ENCODE measurements at places on chromosomes 7 and 10. TPM values are rescaled to one million over a fixed set of nuclear protein-coding genes. Genes with fewer than 3 reads are reported as not detected.
A peak's percentile ranks its signal among the peaks of the same experiment; 100 is the strongest.

SPDYE1 gene
- polyA plus RNA-seq, result not detected

TEX36 gene
- not detected for polyA plus RNA-seq

DNA sequence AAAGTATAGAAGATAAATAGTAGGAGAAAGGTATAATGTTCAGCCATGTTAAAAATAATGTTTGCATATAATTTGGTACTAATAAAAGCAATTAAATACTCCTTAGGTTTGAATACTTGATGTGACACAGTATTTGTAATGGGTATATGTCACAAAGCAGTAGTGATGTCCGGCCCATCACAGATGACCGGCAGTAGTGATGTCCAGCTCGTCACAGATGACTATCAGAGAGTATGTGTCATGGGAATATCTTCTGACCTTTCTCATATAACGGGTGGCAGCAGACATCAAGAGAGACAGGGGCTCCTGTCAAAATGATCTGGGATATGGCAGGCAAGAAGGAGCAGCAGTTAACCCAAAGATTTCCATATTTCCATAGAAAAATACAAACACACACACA is 477.4 kb upstream of the KLF6 start:
- H3K36me3 ChIP-seq, result no peaks in the 10 kb centered on the region
- no peak for DNase-seq
- H3K27ac ChIP-seq, result no peak overlapping the region

DNA sequence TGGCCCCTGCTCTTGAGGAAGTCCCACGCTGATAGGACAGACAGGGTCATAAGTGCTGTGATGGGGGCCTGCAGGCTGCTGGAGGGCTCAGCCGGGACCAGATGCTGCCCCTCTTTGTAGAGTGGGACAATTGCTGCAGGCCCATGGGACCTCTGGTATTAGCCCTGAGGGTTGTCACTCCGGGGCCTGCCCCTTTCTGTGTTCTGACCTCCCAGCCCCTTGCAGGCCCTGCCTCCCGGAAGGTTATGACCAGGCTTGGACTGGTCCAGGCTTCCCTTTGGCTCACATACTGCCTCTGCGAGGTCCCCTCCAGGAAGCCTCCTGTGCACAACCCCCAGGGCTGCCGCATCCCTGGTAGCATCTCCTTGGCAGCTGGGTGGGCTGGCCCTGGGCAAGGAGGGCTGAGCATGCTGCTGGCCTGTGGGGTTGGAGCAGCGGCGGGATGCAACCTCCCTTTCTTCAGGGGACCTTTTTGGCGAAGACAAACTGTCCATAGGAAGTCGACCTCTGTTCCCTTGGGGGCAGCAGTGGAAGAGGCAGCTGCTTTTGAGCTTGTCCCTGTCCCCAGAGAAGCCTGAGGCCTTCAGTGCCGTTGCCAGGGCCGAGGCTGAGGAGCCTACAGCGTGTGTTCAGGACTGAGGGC is 8.8 kb downstream of the LIMK1 start:
- H3K4me3 ChIP-seq, result no peak overlapping the region
- peaks cover 3% of the 10 kb centered on the region for H3K36me3 ChIP-seq
- H3K27ac ChIP-seq, result no peak overlapping the region
- H3K4me1 ChIP-seq, result no peaks in the 10 kb centered on the region

PRLHR gene
- polyA plus RNA-seq, result not detected

NRBF2 gene
- polyA plus RNA-seq, result 40.0 TPM

DNA sequence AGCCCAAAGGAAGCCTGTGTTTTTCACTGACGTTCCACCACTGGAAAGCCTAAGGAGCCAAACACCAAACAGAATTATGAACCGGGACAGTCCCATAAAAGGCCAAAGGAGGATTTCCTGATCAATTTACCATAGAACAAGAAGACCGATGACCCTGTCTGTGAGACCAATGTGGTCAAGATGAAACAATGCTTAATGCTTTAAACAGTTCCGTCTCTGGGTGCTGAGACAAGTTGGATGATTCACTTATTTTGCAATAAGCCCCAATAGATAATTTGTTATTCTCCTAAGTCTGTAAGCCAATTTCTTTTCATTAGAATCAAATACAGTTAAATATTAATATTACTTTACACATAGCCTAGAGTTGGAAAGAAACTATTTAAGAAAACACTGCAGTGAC is 134.9 kb downstream of the MICU1 start:
- no peaks in the 10 kb centered on the region for H3K4me1 ChIP-seq
- no peaks in the 10 kb centered on the region for H3K27me3 ChIP-seq
- H3K4me3 ChIP-seq, result no peak overlapping the region
- H3K36me3 ChIP-seq, result peaks cover 3% of the 10 kb centered on the region
- DNase-seq, result no peak
- H3K27ac ChIP-seq, result no peak overlapping the region

RBM28 gene
- 14.1 TPM for polyA plus RNA-seq

DNA sequence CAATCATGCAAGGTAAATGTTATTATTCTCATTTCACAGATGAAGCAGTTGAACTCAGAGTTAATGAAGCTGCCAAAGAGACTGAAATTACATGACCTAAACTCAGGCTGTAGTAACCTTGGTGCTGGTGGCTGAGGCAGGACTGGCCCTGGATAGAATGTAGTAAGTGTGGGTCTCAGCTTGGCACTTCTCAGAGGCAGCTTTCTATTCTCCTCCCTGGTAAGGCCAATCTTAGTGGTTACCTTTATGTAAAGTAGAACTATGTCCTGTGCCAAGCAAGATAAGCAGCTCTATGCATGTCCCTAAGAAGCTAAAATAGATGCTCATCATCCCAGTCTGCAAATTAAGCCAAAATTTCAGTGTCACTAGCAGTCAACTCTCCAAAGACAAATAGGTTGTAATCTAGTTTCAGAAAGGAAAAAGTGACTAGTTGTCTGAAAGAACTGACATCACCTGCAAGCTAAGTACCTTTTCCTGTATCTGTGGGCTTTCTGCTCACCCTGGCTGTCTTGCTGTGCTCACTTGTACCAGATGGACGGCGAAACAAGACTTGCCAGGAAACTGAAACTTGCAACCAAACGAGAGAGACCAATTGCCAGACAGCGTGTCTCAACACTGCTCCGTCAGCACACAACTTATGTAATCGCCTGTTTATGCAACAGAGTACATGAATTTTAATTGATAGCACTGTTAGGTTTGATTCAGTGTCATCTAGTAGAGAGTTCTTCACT is 43.7 kb downstream of the CH25H start:
- H3K4me3 ChIP-seq, result no peak overlapping the region
- H3K36me3 ChIP-seq, result no peaks in the 10 kb centered on the region
- peak overlapping the region; percentile 80 for H3K27ac ChIP-seq
- H3K27me3 ChIP-seq, result peaks cover 3% of the 10 kb centered on the region

- H3K36me3 ChIP-seq, result no peaks in the 10 kb centered on the region
- H3K4me3 ChIP-seq, result peak overlapping the region; percentile 19
- peaks cover 37% of the 10 kb centered on the region for H3K27me3 ChIP-seq
- peaks cover 14% of the 10 kb centered on the region for H3K4me1 ChIP-seq
Measured at GRCh38 chr10:129853562-129853903, 110.5 kb downstream of the EBF3 start.

DNA sequence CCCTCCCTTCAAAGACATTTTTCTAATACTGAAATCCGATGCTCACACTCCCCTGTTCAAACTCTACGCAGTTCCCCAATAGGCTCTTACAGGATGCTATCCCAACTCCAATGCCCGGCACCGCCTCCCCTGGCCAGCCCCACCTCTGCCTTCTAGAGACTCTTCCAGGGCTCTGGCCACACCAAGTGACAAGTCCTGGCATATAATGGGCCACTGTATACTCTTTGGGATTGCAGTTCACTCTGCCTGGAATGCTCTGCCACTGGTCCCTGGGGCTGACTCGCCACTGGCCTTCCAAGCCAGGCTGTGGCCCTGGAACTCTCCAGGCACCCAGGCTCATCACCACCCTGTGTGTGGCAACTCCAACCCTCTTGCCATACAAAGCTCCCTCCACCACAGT is 3.1 kb upstream of the BRI3 start:
- no peaks in the 10 kb centered on the region for H3K36me3 ChIP-seq
- no peak for DNase-seq
- H3K4me1 ChIP-seq, result no peaks in the 10 kb centered on the region
- H3K27ac ChIP-seq, result no peak overlapping the region
- H3K27me3 ChIP-seq, result no peaks in the 10 kb centered on the region
- H3K4me3 ChIP-seq, result no peak overlapping the region

- H3K4me3 ChIP-seq, result no peak overlapping the region
- H3K27me3 ChIP-seq, result no peaks in the 10 kb centered on the region
- DNase-seq, result no peak
Measured at GRCh38 chr10:44323838-44324237, 61.1 kb downstream of the CXCL12 start.

GRCh38 chr10:42926843-42927242 is 144.2 kb downstream of the BMS1 start:
- no peaks in the 10 kb centered on the region for H3K36me3 ChIP-seq
- H3K4me1 ChIP-seq, result no peaks in the 10 kb centered on the region
- H3K27me3 ChIP-seq, result peaks cover 5% of the 10 kb centered on the region
- H3K27ac ChIP-seq, result no peak overlapping the region
- no peak overlapping the region for H3K4me3 ChIP-seq
- no peak for DNase-seq

Measured in small intestine (tissue), 16 donors.